ENCODE measurements at places on chromosomes 1 and 21. TPM values are rescaled to one million over a fixed set of nuclear protein-coding genes. Genes with fewer than 3 reads are reported as not detected.

Gene SERPINC1
- 0.40 TPM for total RNA-seq

GRCh38 chr1:232139444-232139843 lies 490.5 kb downstream of the SIPA1L2 start:
- no peak for DNase-seq

GRCh38 chr1:179805291-179806195 lies 62.5 kb downstream of the FAM163A start:
- DNase-seq: no peak

Gene LCE2A
- total RNA-seq: not detected

GRCh38 chr1:11377954-11378353 lies 101.0 kb upstream of the DISP3 start:
- no peak for DNase-seq

Gene HHIPL2
- not detected for total RNA-seq

- DNase-seq: no peak
These were observed 5.5 kb upstream of the PIK3R3 start for GRCh38 chr1:46137916-46138315.

- DNase-seq: no peak
These were observed 106.4 kb downstream of the C1orf94 start for GRCh38 chr1:34283142-34283541.

DNA sequence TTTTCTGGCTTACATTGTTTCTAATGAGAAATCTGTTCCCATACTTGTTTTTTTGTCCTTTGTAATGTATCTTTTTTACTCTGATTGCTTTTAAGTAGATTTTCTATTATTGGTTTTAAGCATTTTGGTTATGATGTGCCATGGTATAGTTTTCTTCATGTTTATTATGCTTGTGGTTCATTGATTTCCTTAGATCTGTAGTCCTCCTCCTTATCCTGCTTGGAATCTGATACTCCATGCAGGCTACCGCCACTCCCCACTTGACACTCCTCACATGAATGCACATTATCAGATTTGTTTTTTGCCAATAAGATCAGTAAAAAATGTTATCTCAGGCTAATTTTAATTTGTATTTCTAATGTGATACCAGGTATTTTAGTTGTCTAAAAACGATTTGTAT lies 20.8 kb downstream of the UROD start:
- no peak for DNase-seq

DNA sequence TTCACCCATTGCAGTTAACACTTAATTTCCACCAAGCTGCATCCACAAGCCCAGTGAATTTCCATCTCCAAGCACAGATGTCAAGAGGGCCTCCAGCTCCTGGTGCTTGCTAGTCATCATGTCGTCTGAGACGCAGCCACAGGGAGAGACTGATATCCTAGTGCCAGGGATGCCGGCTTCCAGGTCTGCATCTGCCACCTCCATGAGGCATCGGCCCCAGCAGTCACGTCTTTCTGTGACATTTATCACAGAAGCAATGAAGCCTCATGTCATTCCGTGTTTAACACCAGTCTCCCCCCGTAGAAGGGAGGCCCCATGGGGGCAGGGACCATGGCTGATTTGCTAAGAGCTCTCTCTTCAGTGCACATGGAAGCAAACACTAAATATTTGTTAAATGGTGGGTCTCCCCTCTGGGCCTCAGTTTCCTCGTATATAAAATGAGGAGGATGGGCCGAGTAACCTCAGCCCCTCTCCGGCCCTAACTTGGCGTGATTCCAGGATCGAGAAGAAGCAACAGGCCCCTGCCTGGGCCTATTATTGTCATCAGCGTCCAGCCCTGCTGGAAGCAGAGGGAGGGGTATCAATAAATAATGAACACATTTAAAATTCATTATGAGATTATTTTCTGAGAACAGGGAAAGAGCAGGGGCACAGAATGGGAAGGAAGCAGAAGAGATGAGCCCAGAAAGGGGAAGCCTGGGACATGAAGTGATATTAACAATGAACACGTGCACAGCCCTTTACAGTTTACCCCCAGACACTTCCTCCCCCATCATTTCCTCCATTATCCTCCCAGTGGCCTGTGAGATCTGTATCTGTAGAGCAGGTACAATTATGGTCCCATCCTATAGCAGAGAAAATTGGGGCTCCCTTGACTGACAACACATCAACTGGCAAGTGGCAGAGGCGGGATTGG lies 837 bp upstream of the C1QB start:
- DNase-seq: no peak

- no peak for DNase-seq
These were observed 758 bp downstream of the DEPDC1 start for GRCh38 chr1:68495968-68496679.

DNA sequence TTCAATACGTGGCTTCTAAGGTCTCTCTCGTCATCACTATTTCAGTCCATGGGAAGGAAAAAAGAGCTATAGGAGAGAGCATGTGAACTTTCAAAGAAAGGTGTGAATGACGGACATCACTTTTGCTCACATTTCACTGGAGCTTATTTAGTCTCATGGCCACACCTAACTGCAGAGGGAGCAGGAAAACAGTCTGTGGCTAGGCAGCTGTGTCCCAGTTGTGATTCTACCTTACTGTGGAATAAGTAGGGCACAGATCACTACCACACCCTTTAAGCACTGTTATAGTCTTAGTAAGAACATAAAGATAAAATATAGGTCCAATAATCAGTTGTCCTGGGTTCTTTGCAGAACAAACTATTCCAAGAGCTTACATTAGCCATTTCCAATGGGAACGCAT lies 192.9 kb downstream of the NRIP1 start:
- no peak for DNase-seq

DNA sequence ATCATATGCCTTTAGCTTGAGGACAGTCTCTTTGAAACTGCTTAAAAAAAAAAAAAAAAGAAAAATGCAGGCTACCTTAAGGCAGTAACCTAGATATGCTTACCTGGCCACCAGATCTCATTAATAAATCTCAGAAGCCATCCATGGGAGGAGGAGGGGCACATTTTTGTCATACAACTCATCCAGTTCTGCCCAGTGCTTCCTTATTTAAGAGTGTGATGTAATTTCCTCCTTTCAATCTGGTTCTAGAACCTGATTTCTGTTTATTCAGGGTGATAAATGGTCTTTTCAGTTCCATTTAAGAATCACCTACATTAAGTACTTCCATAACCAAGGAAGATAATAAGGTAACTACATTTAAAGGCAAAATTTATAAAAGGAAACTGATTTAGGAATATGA lies 6.1 kb downstream of the ERRFI1 start:
- DNase-seq: no peak

DNA sequence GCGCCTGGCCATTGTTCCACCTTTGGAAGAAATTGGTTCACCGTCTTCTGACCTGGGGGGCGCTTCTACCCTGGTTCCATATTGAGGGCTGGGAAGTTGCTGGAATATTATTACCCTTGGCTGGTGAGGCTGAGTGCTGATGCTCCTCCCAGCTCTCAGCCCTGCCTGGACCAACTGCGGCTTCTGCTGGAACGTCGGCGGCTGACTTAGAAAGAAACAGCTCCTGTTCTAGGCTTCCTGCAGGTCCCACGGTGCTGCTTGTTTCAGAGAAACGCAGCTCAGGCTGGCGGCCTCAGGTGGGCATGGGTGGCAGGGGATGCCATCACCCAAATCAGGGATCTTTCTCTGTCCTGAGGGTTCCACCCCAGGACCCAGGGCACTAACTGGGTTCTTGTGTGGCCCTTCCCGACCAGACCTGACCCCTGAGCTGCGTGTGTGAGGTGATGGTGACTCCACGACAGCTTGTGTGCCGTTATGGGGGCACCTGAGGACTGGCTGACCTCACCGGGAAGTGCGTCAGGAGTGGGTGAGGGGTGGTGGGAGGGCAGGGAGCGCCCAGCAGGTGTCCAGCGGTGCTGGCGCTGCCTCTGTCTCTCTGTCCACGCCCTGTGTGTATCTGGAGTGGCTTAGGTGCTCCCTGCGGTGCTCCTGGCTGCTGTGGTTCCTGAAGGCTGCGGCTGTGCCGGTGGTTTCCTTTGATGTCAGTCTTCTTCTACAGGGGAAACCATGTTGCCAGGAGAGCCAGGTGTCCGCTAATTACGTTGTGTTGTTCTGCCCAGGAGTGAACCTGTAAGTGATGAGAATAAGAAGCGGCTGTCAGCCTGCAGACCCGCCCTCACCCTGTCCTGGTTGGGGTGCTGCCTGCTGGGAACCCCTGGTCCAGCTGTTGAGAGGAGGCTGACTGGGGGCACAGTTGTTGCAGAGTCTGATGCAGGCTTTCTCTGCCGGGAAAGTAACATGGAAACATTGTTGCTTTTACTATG lies 8.9 kb downstream of the SKI start:
- no peak for DNase-seq

GRCh38 chr1:165884009-165884689 lies 56.7 kb downstream of the UCK2 start:
- no peak for DNase-seq

Gene LCE1A
- total RNA-seq: not detected

DNA sequence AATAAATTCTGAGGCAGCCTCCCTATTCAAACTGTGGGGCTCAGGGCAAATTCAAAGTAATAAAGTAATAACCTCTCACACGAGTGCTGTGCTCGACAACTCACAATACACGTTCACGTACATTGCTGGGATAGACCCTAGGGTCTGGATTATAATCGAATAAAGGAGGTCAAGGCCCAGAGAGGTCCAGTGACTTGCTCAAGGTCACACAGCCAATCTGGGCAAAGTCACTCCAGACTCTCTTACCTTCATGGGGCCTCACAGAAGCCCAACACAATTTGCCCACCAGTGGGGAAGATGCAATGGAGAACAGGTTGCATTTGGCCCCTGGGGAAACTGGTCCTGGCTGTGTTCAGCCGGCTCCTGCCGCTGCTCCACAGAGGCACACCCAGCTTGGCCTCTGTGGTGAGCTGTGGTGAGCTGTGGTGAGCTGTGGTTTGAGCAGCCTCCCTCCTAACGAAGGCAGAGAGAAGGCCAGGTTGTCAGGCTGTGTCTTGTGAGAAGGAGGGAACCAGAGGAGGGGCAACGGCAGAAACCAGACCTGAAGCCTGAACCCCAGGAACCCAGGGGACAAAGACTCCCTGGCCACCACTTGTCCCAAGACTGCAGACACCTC lies 35.1 kb downstream of the NUAK2 start:
- no peak for DNase-seq

GRCh38 chr1:82465024-82465423 lies 664.3 kb downstream of the ADGRL2 start:
- no peak for DNase-seq

Gene DNAH14
- 2.2 TPM for total RNA-seq

Gene SPRR3
- not detected for total RNA-seq

DNA sequence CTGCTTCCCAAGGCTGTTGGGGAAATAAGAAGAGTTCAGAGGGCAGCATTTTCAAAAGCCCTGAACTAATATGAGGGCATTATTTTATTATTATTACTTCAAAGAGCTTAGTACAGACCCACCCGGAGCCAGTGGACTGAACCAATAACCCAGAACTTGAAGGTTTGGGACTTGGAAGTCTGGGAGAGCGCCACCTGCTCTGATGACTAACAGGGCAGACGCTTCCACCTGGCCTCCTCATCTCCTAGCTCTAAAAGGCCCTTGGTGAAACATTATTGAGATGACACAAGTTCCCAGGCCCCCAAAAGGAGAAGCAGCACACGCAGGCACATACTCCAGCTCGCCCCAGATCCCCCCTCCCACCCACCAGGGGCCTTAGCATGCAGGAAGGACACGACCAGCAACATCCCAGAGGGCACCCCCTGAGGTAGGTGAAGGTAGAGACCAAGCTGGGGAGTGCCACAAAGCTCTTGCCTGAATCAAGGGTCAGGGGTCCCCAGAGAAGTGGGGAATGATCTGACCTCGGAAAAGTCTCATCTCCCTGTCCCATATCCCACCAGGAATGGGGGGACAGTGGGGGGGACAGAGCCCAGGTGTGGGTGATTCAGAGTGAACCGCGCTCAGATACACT lies 1.3 kb downstream of the DLGAP3 start:
- DNase-seq: no peak

Gene BARHL2
- not detected for total RNA-seq

- no peak for DNase-seq
These were observed 231.7 kb upstream of the B3GALT2 start for GRCh38 chr1:193417945-193418744.

DNA sequence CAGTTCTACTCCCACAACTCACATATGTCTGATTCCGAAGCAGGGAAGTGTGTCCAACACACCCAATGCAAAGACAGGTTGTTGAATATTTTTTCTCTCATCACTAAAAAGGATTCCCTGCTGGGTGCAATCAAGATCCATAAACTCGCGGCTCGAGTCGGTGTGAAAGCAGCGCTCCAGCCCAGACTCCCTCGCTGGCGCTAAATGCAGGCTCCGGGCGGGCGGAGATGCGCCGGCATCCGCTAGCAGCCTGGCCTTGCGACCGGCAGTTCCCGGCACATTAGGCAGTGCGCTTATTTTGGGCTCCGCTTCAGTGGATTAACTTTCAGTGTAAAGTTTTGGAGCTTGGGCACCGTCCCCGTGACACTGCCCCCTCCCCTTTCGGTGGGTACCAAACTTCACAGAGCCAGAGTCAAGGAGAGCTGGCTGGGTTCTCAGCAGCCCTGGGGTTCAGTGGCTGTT lies 87.7 kb upstream of the POU3F1 start:
- DNase-seq: no peak

- no peak for DNase-seq
These were observed 12.4 kb upstream of the ZNF697 start for GRCh38 chr1:119660253-119661083.

GRCh38 chr1:176560681-176561080 lies 97.7 kb downstream of the PAPPA2 start:
- DNase-seq: no peak

- DNase-seq: no peak
These were observed 67.6 kb upstream of the ST6GALNAC5 start for GRCh38 chr1:76799700-76800099.

All from cardiac septum (tissue), 1 donor.